ENCODE measurements at places on chromosomes 1 and 21. TPM values are rescaled to one million over a fixed set of nuclear protein-coding genes. Genes with fewer than 3 reads are reported as not detected.

The KIAA0319L gene
- 35.2 TPM for total RNA-seq

The LRRC53 gene
- total RNA-seq: not detected

The KISS1 gene
- 0.48 TPM for total RNA-seq

The NUAK2 gene
- total RNA-seq: 21.9 TPM

The PLD5 gene
- 0.21 TPM for total RNA-seq

The OR6K3 gene
- under 0.01 TPM for total RNA-seq

The C1orf94 gene
- total RNA-seq: not detected

The IL20 gene
- not detected for total RNA-seq

The OLFML3 gene
- total RNA-seq: not detected

The FAM72C gene
- total RNA-seq: under 0.01 TPM

The PAQR6 gene
- not detected for total RNA-seq

The ANKRD65 gene
- 15.1 TPM for total RNA-seq

The NBPF26 gene
- total RNA-seq: 15.1 TPM

The DNAJC6 gene
- 1.3 TPM for total RNA-seq

The RNF186 gene
- total RNA-seq: under 0.01 TPM

The GMEB1 gene
- 10.4 TPM for total RNA-seq

The OR2G6 gene
- not detected for total RNA-seq

The ERRFI1 gene
- 99.1 TPM for total RNA-seq

The UHMK1 gene
- 55.4 TPM for total RNA-seq

The S100A12 gene
- total RNA-seq: 1.7 TPM

The OPRD1 gene
- under 0.01 TPM for total RNA-seq

The FCGR1A gene
- not detected for total RNA-seq

The OR10R2 gene
- not detected for total RNA-seq

The PLA2G2F gene
- total RNA-seq: 0.24 TPM

The LMX1A gene
- not detected for total RNA-seq

The TRAF5 gene
- total RNA-seq: 7.5 TPM

The FH gene
- 49.2 TPM for total RNA-seq

The DCDC2B gene
- total RNA-seq: under 0.01 TPM

The DDAH1 gene
- total RNA-seq: 2.1 TPM

The CORT gene
- total RNA-seq: not detected

The PRAMEF20 gene
- not detected for total RNA-seq

The SPATA45 gene
- not detected for total RNA-seq

Measured in tracheal epithelial cell (primary cell).